ENCODE measurements at places on chromosomes 12 and 14.

DNA sequence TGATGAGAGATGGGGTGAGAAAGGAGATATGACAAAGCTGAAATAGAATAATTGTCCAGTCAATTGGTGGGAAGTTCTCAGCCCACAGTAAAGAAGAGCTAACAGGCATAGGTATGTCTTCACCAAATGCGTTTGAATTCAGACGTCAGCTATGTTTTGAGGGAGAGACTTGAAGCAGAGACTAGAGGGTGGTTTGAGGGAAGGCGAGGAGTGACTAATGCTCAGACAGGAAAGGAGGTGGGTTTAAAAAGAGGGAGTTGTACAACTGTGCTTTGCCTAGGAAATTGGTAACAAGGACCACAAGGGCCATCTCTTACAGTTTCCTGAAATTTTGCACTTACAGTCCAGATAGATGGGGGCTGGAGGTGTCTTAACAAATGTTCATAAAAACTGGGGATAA, 6.4 kb downstream of the JKAMP start:
- no peak for DNase-seq

- DNase-seq: no peak
Observed at GRCh38 chr12:67816269-67816668, 167.7 kb downstream of the DYRK2 start.

DNA sequence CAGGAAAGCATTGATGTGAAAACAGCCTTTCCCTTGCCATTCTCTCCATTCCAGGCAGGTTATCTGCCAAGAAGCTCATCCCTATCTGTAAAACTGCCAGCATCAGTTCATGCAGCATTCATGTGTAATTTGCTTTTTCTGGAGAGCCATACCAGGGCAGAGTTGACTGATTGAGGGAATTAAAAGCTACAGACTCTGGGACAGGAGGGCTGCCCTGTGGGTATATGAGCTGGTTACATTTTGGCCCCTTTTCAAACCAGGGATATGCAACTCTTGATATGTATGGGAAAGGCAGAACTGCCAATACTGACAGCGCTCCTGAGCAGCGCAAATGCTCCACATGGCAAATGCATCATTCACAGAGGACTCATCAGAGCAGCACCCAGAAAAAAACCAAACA, 53.7 kb downstream of the SYT1 start:
- DNase-seq: no peak

GRCh38 chr12:129423041-129423580, 480.7 kb downstream of the TMEM132D start:
- DNase-seq: no peak

DNA sequence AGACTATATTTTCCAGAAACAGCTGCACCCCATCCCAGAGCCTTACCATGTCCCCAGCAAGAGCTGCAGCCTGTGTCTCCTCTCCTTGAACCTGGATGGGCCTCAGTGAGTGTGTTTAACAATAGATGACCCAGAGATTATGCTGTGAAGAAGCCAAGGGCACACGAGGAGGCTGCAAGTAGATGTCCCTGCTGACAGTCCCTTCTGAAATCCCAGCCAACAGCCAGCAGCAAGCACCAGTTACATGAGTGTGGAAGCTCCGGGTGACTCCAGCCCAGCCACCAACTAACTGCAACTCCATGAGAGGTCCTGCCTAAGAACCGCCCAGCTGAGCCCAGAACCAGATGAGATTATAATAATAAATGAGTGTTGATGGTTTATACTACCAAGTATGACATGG, 191.7 kb downstream of the BCL11B start:
- DNase-seq: no peak

- peak; percentile 90 for DNase-seq
Observed at GRCh38 chr14:91149462-91149861, 35.6 kb downstream of the DGLUCY start.

DNA sequence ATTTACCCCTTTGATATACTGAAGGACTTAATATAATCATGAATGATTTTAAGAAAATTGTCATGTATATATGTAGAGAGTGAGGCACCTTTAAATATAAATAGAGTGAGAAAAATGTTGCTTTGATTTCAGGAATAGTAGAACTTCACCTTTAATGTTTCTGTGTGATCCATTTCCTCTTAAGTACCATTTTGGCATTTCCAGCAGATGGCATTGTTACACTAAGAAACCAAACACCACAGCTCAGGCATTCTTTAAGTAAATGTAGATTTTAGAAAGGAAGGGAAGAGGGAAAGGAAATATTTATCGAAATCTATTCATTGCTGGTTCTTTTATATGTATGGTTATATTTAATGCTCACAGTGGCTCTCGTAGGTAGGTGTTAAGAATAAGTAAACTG, 556.7 kb upstream of the FBXO33 start:
- no peak for DNase-seq

DNA sequence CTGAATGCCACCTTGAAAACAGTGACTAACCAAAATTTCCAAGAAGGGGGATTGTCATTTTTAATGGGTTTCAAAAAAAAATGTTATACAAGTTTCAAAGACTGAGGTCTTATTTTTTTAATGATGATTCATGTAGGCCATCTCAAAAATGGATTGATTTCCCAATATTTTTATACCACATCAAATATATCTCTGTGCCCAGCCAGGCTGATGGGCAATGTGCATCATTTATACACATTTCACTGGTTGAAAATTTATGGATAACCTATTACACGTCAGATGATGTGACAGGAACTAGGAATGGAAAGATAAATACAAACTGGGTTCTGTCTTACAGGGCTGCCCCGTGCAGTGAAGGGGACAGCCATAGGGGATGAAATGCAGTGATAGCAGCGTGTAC, 112.7 kb upstream of the TMPO start:
- DNase-seq: no peak

DNA sequence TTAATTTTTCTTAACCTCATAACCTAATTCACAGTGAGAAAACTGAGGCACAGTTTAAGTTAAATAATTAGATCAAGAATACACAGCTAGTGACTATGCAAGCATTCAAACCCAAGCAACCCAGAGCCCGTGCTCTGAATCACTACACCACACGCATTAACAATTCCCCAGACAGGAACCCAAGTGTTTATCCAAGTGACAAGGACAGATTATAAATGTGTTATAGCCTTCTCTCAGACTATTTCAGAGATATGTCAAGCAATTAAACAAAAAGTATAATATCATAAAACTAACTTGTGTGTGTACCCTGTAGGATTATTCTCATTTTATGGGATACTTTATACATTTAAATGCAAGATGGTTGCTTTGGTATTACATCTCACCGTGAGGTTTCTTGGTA, 43.8 kb downstream of the MED13L start:
- no peak for DNase-seq

DNA sequence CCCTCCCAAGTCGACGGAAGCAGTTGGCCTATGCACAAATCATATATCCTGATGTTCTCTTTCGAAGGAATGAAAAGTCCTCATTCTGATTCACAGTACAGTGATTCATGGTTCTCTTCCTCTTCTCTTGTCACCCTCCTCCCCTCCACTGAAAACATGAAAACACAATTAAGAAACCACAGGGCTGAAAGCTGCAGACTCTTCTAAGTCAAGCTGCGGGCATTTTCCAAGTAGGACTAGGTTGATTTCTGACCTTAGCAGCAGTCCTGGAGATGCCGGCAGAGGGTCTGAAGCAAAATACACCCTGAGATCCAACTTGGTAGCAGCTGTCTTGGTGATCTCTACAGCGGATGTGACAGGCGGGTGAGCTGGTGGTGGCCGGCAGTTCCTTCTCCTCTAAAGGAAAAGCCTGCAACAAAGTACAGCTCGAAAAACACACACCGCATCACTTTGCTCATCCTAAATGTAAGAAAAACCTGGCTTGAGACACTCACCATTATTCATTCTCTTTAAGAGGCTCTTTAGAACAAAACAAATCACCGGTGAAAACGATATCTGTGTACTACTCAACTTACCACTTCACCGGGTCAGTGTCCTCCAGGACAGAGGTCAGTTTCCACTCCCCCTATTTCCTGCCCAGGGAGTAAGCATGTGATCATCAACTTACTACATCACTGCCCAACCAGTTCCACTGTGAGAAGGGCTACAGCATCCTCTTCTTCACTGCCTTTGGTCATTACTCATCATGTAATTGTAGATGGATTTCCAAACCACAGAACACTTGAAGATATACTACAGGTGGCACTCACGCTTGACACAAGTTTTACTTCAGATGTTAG, 6.0 kb downstream of the TMCC3 start:
- DNase-seq: no peak

DNA sequence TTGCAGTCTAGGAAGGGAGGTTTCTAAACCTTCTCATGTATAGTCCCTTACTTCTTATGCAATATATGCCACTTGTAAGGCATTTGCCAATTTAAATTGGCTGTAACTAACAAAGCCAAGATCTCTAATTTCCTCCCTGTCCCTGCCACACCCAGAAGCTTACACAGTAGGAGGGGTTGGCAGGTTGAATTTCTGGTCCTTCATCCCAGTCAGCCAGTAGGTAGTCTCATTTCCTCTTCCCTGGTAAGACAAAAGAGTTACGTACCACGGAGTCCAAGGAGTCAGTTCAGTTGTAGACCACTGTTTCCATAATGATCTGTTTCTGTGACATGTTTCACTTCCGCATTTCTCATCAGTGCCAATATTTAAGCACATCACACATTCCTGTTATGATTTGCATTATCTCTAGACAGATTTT, 47.0 kb upstream of the PLBD1 start:
- DNase-seq: no peak

DNA sequence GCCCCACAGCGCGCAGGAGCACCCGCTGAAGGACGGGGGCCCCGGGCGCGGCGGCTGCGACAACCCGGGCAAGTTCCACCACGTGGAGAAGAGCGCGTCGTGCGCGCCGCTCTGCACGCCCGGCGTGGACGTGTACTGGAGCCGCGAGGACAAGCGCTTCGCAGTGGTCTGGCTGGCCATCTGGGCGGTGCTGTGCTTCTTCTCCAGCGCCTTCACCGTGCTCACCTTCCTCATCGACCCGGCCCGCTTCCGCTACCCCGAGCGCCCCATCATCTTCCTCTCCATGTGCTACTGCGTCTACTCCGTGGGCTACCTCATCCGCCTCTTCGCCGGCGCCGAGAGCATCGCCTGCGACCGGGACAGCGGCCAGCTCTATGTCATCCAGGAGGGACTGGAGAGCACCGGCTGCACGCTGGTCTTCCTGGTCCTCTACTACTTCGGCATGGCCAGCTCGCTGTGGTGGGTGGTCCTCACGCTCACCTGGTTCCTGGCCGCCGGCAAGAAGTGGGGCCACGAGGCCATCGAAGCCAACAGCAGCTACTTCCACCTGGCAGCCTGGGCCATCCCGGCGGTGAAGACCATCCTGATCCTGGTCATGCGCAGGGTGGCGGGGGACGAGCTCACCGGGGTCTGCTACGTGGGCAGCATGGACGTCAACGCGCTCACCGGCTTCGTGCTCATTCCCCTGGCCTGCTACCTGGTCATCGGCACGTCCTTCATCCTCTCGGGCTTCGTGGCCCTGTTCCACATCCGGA, 1.4 kb downstream of the FZD10 start:
- no peak for DNase-seq

GRCh38 chr12:119630962-119631550, 36.9 kb upstream of the PRKAB1 start:
- DNase-seq: no peak

DNA sequence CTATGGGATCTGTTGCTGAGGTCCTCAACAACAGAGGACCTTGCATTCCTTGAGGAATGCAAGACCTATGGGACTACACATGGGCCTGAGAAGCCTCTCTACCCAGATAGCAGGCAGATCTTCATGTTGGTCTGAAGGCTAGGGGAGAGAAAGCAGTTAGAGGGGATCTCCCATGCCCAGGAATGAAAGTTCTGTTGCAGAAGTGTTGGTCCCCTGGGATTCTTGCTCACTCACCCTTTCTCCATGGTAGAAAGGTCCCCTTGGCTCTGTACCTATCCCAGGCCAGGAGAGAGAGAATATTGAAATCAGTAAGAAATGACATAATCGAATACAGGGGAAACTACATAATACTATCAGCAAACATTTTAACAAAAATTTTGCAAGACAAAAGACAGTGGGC, 16.5 kb upstream of the KLRC1 start:
- DNase-seq: no peak

GRCh38 chr12:130463818-130464670, 126.4 kb downstream of the PIWIL1 start:
- no peak for DNase-seq

DNA sequence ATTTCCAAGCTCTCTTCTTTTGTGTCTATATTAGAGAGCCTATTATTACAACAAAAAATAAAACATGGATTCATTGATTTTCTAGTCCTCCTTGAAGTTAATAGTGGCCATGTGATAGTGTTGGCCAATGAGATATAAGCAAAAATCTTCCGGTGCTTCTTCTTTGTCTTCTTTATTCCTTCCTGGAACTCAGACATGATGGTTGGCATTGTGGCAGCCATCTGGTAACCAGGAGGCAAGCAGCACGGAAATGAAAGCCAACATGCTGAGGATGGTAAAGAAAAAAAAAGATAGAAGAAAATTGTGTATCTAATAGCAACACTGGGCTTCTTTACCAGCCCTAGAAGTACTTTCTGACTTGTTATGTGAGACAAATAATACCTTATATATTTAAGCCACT, 50.8 kb upstream of the SEL1L start:
- DNase-seq: no peak

DNA sequence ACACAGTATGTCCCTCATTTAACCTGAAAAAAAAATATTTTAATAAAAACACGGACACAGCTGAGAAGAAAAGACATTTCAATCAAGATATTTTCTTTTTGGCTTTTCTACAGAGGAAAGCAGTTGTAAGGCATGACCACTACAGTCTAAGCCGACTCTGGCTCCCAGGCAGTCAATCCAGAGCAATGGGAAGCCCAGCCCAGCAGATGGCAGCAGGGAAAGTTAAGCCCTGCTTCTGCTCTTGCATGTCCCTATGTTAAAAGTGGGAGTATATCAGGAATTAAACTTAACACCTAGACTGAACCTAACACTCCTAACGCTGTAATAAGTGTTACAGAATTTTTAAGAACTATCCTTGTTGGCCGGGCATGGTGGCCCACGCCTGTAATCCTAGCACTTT, 19.5 kb upstream of the HAL start:
- DNase-seq: peak; percentile 55

GRCh38 chr12:25194214-25194613, 746 bp downstream of the DNAI7 start:
- DNase-seq: peak; percentile 8

DNA sequence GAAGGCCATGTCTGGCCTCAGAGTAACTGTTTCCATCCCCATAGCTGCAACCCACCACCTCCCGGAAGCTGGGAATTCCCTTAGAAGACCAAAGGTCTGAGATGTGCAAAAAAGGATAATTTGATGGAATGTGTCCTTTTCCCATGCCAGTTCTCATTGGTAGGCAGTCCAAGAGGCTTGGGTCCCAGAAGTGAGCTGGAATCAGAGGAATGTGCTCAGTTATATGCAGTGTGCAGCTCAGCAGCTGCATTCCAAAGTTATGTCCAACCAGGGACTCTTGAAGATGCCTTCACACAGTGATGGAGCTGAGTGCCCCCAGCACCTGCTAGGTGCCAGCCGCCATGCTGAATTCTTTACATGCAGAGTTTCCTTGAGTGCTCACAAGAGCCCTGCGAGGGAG, 583.9 kb upstream of the TBX3 start:
- peak; percentile 53 for DNase-seq

DNA sequence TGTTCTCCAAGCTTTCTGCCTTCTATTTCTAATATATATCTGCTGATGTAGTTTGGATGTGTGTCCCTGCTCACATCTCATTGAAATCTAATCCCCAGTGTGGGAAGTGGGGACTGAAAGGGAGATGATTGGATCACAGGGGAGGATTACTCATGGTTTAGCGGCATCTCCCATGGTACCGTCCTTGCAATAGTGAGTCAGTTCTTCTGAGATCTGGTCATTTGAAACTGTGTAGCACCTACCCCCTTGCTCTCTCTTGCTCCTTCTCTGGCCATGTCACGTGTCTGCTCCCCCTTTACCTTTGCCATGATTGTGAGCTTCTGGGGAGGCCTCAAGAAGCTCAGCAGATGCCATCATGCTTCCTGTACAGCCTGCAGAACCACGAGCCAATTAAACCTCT, 26.2 kb upstream of the ALX1 start:
- no peak for DNase-seq

Data from AG20443 (cell line).